ENCODE measurements at places on chromosomes 2 and 18.

GRCh38 chr2:157871415-157871814, 4.7 kb downstream of the ACVR1 start:
- DNase-seq = no peak

DNA sequence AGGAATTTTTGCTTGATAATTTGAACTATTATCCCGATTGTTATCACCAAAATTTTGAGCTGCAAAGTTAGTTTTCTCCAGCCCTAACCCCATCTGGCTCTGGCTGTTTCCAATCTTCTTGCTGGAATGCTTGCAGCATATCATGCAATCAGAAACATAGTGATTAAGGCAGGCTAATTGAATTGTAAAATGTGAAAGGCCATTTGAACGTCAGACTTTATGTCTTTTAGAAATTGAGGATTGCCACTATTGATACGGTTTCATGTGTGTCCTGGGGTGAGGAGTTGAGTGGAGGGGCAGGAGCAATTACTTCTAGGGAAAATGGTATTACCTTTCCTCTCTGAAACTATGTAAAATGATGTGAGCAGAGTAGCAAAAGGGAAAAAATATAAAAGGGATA, 1674.5 kb upstream of the LRRTM1 start:
- DNase-seq = no peak

DNA sequence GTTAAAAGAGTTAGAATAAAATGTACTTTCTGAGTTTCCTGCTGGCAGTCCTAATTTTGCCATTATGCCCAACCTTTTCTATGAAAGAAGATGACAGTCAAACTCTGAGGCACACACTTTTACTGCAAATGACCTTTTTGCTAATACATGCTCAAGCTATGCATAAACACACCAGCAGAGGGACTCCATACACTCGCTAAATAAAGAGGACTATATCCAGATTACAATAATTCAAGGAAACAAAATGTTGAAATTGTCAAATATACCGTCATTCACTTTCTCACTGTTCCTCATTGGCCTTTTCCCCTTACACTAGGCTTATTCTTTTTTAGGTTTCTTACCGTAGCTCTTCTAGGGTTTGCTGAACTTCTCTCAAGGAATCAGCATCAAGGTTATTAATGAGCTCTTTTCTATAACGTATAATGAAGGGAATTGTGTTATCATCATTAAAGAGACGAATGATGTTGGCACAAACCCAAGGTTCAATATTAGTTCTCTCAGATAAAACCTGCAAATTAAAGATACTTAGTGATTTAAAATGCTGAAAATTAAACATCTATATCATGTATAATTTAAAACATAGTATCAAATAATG, 25.7 kb downstream of the SRBD1 start:
- DNase-seq = no peak

GRCh38 chr2:181313845-181314244, 143.3 kb upstream of the ITGA4 start:
- no peak for DNase-seq

DNA sequence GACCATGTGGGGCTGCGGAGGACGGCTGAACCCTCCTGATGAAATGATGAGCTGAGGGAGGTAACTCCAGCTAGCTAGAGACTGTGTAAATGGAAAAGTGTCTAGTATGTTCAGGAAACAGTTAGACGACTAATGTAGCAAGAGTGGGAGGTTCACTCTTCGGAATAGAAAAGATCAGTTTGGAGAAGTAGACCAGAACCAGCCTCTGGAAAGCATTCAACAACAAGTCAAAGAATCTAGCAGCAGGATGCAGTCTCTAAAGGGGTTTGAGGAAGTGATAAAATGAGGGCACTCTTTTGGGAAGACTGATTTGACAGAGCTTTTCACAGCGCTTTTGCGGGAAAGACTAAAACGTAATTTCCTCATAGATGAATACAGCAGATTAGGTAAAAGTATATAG, 79.6 kb downstream of the GAREM1 start:
- DNase-seq = no peak

DNA sequence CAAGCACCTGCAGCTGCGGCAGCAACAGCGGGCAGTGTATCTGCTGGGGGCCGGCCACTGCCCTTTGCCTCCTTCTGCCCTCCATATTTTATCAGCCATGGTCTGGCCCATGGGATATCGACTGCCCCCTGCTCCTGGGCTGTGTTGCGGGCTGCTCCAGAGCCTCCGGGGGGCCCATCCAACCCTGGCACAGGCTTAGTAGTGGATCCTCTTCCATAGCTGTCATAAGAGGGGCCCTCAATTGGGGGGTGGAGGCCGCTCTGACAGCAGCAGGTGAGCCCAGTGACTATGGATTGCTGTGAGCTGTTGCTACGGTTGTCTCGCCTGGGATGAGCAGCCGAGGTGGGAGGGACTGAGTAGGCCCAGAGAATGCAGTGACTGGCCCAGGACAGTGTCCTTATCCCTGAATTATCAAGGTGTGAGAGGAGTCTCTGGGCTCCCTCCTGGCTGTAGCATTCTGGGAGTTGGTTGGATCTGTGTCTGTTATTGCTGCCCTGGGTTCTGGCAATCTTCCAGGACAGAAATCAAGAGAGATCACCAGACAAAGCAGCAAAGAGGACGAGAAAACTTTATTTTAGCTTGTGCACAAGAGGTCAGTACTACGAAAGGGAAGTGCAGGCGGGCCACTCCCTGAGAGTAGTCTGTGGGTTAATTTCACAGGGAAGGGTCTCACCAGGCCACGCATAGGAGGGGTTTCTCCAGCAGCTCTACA, 145.1 kb downstream of the ASB1 start:
- no peak for DNase-seq

- DNase-seq = no peak
Measured at GRCh38 chr2:112168422-112169124, 30.4 kb downstream of the FBLN7 start.

DNA sequence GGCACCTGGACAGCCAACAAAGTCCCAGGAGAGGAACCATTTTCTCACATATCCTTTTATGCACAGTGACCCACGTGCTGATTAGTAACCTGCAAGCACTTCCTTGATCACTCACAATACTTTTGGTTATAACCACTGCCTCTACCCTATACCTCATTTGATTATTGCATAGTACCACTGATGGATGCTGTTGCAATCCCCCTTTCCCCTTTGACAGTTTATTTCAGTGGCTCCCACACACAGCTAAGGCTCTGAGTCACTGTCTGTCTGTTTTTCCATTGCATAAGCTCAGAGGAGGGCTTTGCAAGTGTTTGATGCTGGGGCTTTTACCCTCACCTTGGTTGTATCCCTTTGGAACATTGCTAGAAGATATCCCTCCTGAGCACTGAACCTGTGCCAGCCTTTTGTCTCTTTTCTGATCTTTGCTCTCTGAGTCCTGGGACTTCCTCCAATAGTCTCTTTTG, 101.7 kb upstream of the RBBP8 start:
- no peak for DNase-seq

- DNase-seq = no peak
Measured at GRCh38 chr2:33785201-33786106, 186.4 kb upstream of the FAM98A start.

DNA sequence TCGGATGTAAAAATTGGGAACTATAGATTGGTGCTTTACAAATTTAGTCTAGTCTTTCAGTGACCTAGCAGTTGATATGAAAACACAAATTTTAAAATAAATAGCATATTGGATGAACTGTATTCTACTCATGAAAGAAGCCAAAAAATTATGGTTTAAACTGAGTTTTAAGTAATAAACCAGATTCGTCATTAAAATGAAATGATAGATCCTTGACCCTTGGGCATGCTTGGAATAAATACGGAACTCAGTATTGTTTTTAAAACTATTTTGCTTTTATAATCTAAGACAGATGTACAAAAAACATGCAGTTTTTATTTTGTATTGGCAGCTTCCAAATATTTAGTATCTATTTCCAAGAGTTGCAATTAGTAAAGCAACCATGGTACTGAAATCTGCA, 34.6 kb upstream of the TBR1 start:
- no peak for DNase-seq

DNA sequence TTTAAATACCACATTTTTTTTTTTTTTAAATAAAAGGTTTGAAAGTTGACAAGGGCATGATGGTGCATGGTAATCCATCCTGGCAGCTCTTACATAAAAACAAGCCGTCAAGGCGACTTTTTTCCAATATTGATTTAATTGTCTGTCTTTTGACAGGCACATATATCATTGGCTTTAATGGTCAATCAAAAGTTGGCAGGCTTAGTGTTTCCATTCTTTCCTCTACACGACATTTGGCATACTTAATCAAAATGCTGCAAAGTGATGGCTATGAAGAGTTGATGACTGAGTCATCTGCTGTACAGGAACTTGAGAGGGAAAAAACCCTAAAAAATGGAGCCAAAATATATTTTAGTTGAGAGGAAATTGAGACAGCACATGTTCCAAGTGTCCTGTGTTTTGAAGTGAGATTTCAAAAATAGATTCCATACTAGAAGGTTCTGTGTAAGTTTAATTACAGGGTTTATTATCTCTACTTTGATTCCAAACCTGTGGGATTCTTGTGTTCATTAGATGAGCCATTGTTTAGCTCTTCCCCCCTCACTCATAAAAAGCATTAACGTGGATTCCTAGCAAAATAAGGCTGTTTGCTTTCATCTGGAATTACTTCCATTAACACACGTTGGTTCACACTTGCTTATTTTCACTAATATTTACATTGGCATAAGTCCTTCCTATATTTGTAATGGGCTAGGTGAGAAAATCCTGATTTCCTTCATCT, 3.2 kb downstream of the TSHZ1 start:
- no peak for DNase-seq

DNA sequence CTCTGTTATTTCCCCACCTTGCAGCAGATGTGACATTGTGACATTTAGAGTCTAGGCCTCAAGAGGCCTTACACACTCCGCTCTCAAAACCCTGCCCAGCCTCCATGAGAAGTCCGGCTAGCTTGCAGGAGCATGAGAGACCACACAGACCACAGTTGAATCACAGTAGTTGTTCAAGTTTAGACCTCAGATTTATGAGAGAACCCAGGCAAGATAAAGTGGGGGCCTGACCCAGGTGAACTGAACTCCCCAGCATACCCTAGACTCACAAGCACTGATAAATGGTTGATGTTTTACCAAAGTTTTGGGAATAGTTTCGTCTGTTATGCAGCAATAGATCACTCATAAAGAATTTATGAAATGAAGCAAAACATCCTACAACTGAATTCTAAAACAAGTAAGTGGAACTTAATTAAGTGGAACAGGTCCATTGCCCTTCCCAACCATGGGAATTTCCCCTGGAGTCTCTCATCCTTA, 4.7 kb upstream of the STAT1 start:
- DNase-seq = no peak

DNA sequence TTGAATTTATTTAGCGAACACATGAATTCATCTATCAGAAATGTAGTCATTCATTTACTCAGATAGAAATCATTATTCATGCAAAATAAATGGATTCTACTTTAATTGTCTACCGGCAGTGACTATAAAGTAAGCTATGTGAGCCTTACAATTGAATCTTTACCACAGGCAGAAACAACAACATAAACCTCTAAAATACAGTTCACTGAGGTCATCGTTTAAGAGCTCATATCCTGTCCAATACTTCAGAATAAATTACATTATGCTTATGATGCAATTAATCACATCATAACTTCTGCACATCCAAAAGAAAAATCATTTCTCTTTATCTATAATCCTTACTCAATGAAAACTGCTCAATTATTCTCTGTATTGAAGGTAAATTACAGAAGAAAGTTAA, 244.7 kb downstream of the HNMT start:
- DNase-seq = no peak

GRCh38 chr2:181457741-181458425, 697 bp downstream of the ITGA4 start:
- DNase-seq = peak; percentile 21

GRCh38 chr18:9380101-9380500, 45.5 kb downstream of the TWSG1 start:
- no peak for DNase-seq

DNA sequence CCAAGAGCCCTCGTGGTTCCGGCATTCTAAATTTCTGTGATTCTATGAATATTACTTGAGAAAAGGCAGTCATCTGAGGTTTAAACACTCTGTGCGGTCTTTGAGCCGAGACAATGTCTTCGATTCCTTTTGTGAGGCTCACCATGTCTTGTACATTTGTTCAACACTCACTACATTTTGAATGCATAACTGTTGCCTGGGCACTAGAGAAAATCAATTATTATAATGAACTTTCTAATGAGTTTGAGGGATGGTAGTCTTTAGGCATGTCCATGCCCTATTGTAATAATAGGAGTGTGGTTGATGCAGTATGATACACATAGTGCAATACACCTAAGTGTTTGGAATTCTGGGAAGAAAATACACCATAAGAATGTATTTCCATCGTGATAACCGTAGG, 703.4 kb downstream of the MBD2 start:
- DNase-seq = no peak

DNA sequence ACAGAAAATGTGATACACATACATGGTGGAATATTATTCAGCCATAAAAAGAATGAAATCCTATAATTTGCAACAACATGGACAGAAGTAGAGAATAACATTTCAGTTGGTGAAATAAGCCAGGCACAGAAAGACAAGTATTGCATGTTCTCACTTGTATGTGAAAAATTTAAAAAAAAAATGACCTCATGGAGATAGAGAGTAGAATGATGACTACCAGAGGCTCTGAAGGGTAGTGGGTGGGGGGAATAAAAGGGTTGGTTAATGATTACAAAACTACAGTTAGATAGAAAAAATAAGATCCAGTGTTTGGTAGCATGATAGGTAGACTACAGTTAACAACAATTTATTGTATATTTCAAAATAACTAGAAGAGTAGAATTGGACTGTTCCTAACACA, 24.5 kb downstream of the PRKD3 start:
- no peak for DNase-seq

GRCh38 chr2:111199840-111200239, 79.1 kb downstream of the BCL2L11 start:
- DNase-seq = no peak

DNA sequence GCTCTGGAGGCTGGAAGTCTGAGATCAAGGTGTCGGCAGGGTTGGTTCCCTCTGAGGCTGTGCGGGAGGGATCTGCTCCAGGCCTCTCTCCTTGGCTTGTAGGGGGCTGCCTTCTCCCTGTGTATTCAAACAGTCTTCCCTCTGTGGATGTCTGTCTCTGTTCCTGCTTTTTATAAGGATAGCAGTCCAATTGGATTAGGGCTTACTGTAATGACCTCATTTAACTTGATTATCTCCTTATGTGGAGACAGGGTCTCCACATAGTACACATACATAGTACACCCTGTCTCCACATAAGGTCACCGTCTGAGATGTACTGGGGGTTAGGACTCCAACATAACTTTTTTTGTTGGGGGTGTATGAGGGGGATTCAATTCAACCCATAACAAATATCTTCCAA, 30.5 kb downstream of the TCF7L1 start:
- no peak for DNase-seq

Measured in activated CD8-positive, alpha-beta memory T cell treated with anti-CD3 and anti-CD28 coated beads for 1 hour (primary cell).